ENCODE measurements at places on chromosomes 13 and 19.

DNA sequence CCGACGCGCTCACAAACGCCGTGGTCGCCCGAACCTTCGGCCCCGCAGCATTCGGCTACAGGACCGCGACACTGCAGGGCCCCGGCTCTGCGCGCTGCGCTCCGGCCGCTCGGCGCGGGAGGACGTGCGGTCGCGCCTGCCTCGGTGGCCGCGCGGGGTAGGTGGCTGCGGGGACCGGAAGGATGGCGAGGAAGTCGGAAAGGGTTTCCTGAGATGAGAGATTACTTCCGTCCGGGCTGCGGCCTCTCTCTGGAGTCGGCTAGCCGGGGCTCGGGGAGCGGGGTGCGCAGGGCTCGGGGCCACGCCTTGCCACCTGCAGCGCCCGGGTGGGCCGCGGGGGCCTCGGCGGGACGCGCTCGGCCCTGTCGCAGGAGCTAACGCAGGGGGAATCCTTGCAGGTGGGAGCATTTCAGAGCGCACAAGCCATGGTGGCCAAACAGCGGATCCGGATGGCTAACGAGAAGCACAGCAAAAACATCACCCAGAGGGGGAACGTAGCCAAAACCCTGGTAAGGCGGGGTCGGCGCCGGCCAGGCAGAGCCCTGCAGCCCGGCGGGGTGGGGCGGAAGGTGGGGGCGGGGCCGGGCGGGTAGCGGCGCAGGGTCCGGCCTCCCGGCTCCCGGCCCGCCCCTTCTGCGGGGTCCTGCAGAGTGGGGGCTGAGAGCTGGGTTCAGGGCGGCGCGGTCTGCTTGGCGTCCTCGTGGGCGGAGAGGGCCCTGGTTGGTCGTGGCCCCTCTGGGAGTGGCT, at the start of gene SERP2:
Gene SERP2 (plus strand): TSS at position 224 of the 747 bp plus-strand sequence. CDS start 202 bp downstream, at position 426.
- DNase-seq, result no peak

- no peak for DNase-seq
Observed at GRCh38 chr19:1465191-1466016, 13.6 kb downstream of the C19orf25 start.

DNA sequence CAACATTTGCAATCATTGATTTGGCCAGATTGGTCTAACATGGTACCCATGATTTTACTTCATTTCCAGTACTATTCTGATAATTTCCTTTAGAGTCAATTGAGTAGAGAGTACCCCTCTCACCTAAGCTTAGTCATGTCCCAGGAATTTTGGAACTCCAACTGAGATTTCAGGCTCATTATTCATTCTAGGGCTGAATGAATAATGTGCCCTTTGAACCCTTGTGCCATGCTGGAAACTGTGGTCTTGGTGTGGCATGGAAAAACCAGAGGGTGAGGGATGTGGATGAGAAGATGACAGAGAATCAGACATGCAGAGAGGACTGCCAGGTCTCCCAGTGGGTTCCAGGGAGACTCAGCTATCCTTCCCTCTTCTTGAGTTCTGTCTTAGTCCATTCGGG, 30.2 kb downstream of the ITM2B start:
- DNase-seq, result no peak

DNA sequence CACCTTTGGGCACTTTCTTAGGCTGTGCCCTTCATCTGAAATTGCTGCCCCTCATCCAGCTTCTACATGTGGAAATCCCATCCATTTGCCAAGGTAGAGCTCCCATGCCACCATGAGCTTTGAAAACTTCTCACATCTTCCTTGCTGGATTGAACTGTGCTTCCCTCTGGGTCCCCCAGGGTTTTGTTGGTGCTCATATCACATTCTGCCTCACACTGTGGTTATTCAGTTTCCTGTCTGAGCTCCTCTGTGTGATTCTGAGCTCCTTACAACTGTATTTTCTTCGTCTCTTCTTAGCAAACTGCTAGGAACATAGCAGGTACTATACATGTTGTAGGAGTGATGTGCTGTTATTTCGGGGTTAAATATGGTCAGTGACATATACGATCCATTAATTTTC, 74.9 kb upstream of the KL start:
- DNase-seq, result no peak

DNA sequence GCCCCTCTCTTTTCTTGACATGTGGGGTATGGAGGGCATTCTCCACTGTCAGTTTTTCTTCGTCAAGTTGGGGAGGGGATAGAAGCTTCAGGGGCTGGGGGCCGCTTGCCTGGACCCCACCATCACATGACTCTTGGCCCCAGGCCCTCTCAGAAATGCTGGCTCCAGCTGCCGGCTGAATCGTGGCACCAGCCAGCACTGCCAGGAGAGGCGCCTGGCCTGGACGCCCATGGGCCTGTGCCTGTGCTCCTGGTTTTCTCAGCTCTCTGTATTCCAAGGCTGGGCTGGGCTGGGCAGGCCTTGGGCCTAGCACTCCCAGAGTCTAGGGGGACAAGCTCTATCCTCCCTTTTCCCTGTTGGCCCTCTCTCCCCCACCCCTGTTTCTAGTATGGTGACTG, 38.6 kb downstream of the LYL1 start:
- no peak for DNase-seq

- DNase-seq, result no peak
Observed at GRCh38 chr19:57406516-57407123, 4.3 kb upstream of the ZNF17 start.

DNA sequence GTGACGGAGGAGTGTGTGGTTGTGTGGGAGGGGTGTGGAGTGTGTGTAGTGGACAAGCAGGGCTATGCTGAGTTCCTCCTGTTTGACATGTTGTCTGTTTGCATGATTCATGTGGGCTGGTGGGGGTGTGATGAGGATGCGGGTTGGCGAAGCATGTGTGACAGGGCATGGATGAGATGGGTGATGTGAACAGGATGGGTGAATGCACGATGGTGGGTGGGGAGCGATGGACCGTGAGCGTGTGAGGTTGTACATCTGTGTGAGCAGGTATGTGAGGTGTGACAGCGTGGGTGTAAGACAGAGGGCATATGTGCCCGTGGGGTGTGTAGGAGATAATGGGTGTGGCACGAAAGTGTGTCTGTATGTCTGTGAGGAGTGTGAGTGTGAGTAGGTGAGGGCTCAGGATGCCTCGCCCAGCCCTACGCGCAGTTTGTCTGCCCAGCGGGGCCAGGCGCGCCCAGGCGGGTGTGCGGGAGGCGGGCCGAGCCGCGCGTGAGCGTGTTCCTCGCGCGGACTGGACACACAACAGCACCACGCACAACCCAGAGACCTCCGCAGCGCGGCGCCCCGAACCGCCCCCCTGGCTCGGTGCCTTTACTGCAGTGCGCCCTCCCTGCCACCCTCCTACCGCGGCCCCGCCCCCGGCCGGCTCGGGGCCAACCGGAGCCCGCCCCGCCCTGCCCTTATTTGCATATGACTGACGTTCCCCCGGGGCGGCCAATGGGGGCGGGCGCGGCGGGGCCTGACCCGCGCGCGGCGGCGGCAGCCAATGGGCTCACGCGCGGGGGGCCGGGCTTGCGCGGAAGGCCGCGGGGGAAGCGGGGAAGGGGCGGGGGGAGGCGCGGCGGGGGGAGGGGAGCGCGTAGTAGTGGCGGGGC, 14.4 kb downstream of the CIC start:
- DNase-seq, result peak; percentile 87

DNA sequence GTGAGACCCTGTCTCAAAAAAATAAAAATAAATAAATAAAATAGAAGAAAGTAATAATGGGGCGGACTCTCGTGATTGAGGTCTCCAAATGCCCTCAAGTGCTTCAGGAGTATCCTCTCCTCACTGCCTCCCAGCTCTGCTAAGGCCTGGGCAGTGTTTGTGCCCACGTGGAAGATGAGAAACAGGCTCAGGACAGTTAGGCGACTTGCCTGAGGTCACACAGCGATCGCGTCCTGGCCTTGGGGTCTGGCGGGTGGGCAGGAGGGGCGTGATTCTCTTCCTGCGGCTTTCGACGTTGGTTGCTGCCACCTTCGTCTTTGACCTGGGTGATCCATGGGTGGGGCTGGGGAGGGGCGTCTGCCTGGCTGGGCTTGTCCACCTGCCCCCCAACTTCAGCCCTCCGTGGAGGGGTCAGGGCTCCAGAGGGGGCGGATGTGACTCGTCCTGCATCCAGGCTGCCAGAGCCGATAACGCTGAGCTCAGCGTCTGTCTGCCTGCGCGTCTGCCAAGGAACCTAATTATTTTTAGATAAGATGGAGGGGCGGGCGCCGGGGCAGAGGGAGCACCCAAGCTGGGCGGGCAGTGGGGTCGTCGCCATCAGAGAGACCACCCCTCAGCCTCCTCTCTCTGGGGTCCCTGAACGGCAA, 56.9 kb downstream of the NFIC start:
- DNase-seq, result no peak

- DNase-seq, result no peak
Observed at GRCh38 chr13:113491418-113491883, 940 bp upstream of the DCUN1D2 start.

GRCh38 chr13:109684084-109684823, 102.1 kb downstream of the IRS2 start:
- no peak for DNase-seq

DNA sequence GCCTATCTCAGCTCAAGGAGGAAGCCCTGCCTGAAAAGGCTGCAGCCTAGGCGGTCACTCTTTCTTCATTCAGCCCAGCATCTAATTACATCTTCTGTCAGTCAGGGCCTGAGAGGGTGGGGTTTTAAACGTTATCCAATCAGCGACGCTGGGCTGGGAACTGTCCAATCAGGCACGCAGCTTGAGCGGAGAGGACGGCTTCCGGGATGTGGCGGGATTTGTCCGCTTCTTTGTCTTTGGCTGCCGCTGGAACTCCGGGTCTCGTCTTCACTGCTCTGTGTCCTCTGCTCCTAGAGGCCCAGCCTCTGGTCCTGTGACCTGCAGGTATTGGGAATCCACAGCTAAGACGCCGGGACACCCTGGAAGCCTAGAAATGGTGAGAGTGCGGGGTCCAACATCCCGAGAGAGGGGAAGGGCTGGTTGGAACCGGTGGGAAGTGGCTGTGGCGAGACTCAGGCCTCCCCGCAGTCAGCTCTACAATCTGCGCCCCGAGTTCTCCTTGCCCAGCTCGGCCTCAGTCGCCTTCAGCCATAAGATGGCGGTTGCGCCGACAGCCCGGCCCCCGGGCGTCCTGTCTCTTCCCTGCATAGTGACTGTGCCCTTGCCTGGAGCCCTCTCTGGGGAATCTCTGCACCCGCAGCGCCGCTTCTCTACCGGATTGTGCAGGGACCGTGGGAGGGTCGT, at the start of gene ZNF738:
Gene ZNF738 (plus strand): TSS at position 233 of the 684 bp plus-strand sequence. CDS start 141 bp downstream, at position 374.
- DNase-seq, result peak; percentile 72
